ENCODE measurements at places on chromosomes 7 and 10. TPM values are rescaled to one million over a fixed set of nuclear protein-coding genes. Genes with fewer than 3 reads are reported as not detected.

The CCDC172 gene
- total RNA-seq = not detected

The MYO1G gene
- total RNA-seq = 44.4 TPM

The PLAU gene
- total RNA-seq = 0.26 TPM

The MACC1 gene
- total RNA-seq = 0.18 TPM

The FEZF1 gene
- total RNA-seq = not detected

DNA sequence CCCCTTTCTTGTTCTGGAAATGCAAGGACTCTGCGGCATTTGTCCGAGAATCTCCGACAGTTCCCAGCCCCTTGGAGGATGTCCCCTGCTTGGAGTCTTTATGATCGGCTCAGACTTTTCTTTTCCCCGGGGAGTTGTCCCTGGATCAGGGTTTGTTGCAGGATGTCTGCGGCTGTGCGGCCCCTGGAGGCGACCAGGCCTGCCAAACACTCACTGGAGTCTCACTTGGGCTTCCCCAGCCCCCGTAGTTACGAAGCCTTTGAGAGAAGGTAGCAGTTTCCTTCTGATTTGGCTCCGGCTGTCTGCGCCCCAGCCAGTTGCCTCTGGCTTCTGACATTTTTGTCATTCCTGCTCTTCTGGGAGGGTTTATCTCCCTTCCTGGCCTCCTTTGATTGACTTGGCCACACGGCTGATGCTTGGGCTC, 16.1 kb downstream of the COL26A1 start:
- H3K27ac ChIP-seq = no peak overlapping the region
- H3K4me3 ChIP-seq = no peak overlapping the region
- H3K36me3 ChIP-seq = peaks cover 10% of the 10 kb centered on the region
- H3K27me3 ChIP-seq = no peaks in the 10 kb centered on the region

- no peak for DNase-seq
Observed at GRCh38 chr7:47095946-47096345, 486.0 kb downstream of the TNS3 start.

DNA sequence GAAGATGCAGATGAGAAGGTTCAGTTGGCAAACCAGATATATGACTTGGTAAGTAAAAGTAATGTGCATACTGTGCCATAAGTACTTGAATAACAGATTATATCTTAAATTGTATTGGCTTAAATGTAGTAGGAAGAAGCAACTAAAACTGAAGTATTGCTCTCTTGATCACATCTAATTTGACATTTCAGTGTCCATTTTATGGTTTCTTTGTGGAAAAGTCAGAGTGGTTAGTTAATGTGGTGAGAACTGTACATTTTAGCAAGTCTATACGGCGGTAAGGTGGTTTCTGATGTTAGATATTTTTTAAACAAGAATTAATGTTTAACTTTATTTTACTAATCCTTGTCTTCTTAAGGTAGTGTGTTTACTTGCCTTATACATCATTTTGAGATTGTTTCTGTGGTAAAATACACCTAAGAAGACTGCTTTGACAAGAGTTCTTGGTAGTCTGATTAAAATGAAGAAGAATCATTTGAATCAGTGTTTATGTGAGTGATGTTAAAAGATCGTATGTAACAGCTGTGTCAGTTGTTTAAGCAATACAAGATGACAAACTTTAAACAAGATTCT, 5.1 kb downstream of the ING3 start:
- no peak overlapping the region for H3K4me3 ChIP-seq
- H3K36me3 ChIP-seq = peaks cover 63% of the 10 kb centered on the region
- no peak for DNase-seq
- H3K27me3 ChIP-seq = no peaks in the 10 kb centered on the region

DNA sequence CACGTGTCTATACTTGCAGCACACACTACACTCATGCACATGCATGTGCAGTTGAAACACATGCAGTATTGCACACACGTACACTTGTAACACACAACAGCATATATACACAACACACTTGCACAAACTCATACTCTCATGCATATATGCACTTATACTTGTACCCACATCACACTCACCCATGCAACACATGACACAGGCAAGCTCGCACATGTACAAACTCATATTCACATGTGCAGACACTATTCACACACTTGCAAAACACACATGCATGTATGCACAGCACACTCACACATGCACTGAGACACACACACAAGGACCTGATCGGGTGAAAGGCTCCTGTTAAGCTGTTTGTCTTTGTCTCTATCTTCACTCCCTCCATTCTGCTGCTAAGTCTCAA, 169.8 kb downstream of the ZMYND11 start:
- no peak overlapping the region for H3K27ac ChIP-seq
- no peaks in the 10 kb centered on the region for H3K27me3 ChIP-seq
- H3K36me3 ChIP-seq = no peaks in the 10 kb centered on the region
- no peak for DNase-seq
- peaks cover 42% of the 10 kb centered on the region for H3K4me1 ChIP-seq

DNA sequence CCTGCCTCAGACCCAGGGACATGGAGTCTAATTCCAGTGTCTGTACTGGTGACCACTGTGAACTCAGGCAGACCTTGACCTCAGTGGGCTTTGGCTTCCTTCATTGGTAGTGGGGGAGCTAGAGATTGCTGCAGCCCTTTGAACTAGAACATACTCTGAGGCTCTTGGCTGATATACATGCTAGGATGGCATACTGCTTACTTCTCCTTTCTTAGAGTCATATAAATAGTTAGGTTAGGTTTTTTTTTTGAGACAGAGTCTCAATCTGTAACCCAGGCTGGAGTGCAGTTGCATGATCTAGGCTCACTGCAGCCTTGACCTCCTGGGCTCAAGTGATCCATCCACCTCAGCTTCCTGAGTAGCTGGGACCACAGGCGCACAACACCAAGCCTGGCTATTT, 49.7 kb downstream of the TMEM178B start:
- no peak for DNase-seq
- no peaks in the 10 kb centered on the region for H3K4me1 ChIP-seq
- no peak overlapping the region for H3K4me3 ChIP-seq
- H3K27me3 ChIP-seq = peaks cover 60% of the 10 kb centered on the region

DNA sequence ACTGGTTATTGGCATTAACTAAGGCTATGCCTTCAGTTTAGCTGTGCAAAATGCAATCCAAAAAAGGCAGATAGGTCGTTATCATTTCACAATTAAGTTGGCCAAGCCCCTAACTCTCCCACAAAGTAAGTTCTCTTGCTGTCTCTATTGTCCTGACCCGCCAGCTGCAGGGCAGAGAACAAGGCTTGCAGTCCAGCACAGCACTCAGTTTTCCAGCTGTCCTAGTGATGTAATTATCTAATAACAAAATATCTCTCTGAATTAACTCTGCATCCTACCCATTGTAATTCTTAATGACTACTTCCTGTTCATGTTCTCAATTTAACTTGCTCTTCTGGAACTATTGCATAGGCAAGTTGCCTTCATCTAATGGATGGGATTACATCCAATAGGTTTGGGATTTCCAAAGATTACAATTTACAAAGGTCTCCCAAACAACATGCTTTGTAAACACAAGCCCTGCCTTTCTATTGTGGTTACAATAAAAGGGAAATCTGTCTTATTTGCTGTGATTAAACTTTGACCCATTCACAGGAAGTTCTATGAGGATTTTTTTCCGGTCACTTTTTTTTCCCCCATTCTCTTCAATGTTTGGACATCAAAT, 55.2 kb downstream of the CDK6 start:
- no peaks in the 10 kb centered on the region for H3K36me3 ChIP-seq
- H3K27me3 ChIP-seq = no peaks in the 10 kb centered on the region
- no peak overlapping the region for H3K4me3 ChIP-seq
- peaks cover 9% of the 10 kb centered on the region for H3K4me1 ChIP-seq

DNA sequence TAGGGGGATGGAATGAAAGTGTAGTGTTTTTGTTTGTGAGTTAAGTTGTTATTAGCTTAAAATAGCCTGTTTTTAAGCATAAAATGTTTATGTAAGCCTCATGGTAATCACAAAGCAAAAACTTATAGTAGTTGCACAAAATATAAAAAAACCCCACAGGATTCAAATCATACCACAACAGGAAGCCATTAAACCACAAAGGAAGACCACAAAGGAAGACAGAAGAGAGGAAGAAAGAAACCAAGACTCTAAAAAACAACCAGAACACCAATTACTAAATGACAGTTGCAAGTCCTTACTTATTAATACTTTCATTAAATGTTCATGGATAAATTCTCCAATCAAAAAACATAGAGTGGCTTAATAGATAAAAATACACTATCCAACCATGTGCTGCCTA, 63.6 kb downstream of the ANKRD7 start:
- peaks cover 6% of the 10 kb centered on the region for H3K36me3 ChIP-seq
- no peak overlapping the region for H3K4me3 ChIP-seq
- no peak overlapping the region for H3K27ac ChIP-seq
- DNase-seq = peak; percentile 10
- peaks cover 32% of the 10 kb centered on the region for H3K27me3 ChIP-seq

- no peak for DNase-seq
- H3K4me3 ChIP-seq = no peak overlapping the region
- H3K27ac ChIP-seq = no peak overlapping the region
Observed at GRCh38 chr7:51081270-51081890, 235.2 kb downstream of the COBL start.

- no peak for DNase-seq
- no peak overlapping the region for H3K4me3 ChIP-seq
- H3K27ac ChIP-seq = no peak overlapping the region
Observed at GRCh38 chr7:106152313-106152665, 40.2 kb upstream of the SYPL1 start.
